ENCODE measurements at places on chromosomes 3 and 15.
A peak's percentile ranks its signal among the peaks of the same experiment; 100 is the strongest.

GRCh38 chr15:82040862-82041261, 5.0 kb downstream of the MEX3B start:
- DNase-seq, result no peak
- peaks cover 7% of the 10 kb centered on the region for H3K4me1 ChIP-seq
- no peak overlapping the region for H3K27ac ChIP-seq
- no peaks in the 10 kb centered on the region for H3K36me3 ChIP-seq

GRCh38 chr3:11563865-11564185, 79.9 kb downstream of the VGLL4 start:
- no peak overlapping the region for H3K27ac ChIP-seq
- no peaks in the 10 kb centered on the region for H3K4me1 ChIP-seq
- H3K36me3 ChIP-seq, result peaks cover 3% of the 10 kb centered on the region
- DNase-seq, result no peak
- no peak overlapping the region for H3K4me3 ChIP-seq

DNA sequence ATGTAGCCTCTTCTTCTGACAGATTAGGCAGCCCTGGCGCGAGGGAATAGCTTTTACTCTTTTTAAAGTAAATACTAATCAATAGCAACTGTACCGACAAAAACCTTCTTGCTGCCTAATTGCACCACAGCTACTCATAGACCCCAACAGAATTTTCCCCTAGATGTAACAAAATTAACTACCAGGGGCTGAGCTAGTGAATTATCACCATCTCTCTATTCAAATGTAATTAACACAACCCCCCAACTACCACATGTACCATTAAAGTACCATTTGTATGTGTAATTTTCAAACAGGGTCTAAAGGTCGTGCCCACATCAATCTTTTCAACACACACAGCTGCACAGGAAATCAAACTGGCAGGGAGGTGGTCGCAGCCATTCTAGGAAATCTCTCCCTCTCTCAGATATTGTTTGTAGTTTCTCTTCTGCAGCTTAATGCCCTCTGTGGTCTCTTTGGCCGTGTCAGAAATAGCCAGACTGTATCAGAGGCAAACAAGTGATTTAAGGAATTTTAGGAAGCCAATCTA, 322.9 kb downstream of the RORA start:
- H3K36me3 ChIP-seq, result no peaks in the 10 kb centered on the region
- no peak for DNase-seq
- H3K27ac ChIP-seq, result no peak overlapping the region
- H3K4me3 ChIP-seq, result no peak overlapping the region
- peaks cover 33% of the 10 kb centered on the region for H3K4me1 ChIP-seq
- H3K27me3 ChIP-seq, result peaks cover 5% of the 10 kb centered on the region

GRCh38 chr3:52893723-52894122, 3.6 kb downstream of the STIMATE start:
- H3K4me3 ChIP-seq, result no peak overlapping the region
- H3K27ac ChIP-seq, result no peak overlapping the region
- H3K36me3 ChIP-seq, result peaks cover 5% of the 10 kb centered on the region
- no peak for DNase-seq

- peaks cover 1% of the 10 kb centered on the region for H3K36me3 ChIP-seq
- no peak for DNase-seq
- peaks cover 2% of the 10 kb centered on the region for H3K4me1 ChIP-seq
- H3K27ac ChIP-seq, result no peak overlapping the region
Measured at GRCh38 chr15:76010613-76011012, 1.6 kb downstream of the NRG4 start.

DNA sequence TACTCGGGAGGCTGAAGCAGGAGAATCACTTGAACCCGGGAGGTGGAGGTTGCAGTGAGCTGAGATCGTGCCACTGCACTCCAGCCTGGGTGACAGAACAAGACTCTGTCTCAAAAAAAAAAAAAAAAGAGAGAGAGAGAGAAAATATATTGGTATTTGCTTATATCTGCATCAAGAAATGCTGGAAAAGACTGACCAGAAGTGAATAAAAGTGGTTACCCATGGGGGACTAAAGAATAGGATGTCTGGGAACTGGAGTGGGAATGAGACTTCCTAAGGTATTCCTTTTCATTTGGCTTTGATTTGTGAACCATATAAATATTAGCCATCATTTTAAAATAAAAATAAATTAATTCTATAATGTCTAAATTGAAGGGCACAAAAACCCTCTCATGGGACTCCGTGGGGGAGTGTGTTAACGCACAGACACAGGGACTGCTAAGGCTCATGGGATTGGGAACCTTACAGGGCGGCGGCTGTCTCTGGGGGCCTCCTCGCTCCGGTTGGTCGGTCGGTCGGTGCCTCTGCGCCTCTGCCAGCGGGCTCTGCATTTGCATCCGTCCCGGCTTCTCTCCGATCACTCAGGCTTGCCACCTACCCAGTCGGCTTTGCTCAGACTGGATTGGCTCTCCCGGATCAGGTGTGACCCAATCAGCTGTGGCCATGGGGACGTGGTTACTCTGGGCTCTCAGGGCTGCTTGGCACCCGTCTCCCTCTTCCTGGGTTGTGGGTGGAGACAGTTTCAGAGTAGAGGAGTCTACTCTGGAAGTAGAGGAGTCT, 12.7 kb upstream of the TSPAN3 start:
- H3K27ac ChIP-seq, result no peak overlapping the region
- H3K27me3 ChIP-seq, result no peaks in the 10 kb centered on the region
- peak overlapping the region; percentile 57 for H3K4me3 ChIP-seq
- peaks cover 24% of the 10 kb centered on the region for H3K4me1 ChIP-seq
- H3K36me3 ChIP-seq, result no peaks in the 10 kb centered on the region
- DNase-seq, result peak; percentile 75
